ENCODE measurements at places on chromosomes 4 and X.

- no peak for DNase-seq
These were observed 215.6 kb downstream of the PALLD start for GRCh38 chr4:168712316-168712890.

GRCh38 chrX:132769609-132770008 is 188.8 kb downstream of the HS6ST2 start:
- no peak for DNase-seq

DNA sequence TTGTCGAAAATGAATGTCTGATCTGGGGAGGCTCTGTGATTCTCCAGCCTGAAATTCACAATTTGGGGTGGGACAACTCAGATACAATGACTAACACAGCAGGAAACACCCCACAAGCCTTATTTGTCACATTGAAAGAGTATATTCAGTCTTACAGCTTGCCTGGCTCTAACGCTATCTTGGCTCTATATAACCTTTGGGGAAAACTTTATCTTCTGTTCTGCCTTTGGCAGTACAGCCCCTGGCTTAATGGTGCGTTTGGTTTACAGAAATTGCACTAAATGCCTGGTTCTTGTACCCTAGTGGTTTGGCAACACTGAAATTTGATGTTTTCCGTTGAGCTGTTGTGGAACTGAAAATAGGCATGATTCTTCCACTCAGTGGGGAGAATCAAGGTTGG is 178.1 kb upstream of the VEGFC start:
- DNase-seq = no peak

- DNase-seq = no peak
These were observed 14.3 kb downstream of the CASK start for GRCh38 chrX:41909068-41909467.

DNA sequence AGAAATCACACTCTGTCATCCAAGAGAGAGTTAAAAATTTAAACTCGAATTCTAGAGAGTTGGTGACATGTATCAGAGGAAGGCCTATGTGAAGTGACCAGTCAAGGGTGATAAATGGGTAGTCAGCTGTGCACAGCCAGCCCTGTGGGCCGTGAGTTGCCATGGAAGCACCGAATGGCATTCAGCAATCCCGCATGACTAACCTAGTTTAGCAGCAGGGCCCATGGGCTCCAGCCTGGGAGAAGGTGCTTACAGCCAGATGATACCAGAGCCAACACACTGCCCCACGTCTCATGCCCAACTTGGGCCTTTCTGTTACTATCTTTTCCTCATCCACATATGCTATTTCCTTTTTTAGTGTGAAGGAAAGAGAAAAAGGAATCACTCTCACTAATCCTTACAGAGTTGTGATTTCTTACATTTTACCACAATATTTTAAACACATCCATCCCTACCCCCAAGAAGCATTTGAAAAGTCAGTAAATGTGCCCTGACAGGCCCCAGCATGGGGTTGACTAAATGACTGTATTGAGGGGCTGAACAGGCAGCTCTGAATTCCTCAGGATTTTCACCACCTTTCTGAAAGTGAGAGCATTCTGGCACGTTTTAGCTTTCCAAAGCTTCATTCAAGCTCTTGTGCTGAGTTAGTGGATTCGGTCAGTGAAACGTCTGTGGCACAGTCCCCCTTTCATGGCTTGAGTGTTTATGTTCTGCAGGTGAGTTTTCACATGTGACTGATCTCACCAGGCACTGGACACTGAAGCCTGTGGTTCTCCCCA is 104.2 kb downstream of the AFF1 start:
- no peak for DNase-seq

GRCh38 chr4:164783976-164784375 is 30.0 kb downstream of the SMIM31 start:
- DNase-seq = no peak

DNA sequence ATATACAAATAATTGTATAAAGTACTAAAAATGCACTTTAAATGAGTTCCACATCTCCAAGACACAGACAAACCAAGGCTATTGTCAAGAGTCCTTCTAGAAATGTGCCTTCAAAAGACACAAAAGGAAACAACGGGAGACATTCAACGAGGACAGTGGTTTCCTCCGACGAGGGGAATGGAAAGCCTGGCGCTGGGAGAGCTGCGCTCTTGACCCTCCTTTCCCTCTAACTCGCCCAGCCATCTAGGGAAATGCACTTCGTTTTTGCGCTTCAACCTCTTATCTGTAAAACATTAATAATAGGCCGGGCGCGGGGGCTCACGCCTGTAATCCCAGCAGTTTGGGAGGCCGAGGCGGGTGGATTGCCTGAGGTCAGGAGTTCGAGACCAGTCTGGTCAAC is 37.0 kb downstream of the ZFP42 start:
- DNase-seq = no peak

DNA sequence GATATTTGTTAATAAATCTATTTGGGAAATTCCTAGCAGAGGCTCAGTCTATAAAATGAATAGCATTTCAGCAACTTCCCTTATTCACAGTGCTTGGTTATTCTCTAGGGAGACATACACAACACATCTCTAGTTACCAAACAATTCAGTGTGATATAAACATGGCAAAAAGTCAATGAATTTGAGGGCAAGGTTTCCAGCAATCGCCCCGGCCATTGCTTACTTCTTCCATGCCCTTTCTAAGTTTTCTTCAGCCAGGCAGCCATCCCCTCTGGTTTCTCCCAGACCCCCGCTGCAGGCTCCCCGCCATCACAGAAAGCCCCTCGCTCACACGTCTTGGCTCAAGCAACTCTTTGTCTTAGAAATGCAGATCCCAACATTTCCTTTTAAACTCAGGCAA is 4.4 kb downstream of the TLR7 start:
- no peak for DNase-seq

- no peak for DNase-seq
These were observed 49.9 kb downstream of the ZNF157 start for GRCh38 chrX:47420265-47420664.

- no peak for DNase-seq
These were observed 83.5 kb downstream of the ZNF674 start for GRCh38 chrX:46461660-46462191.

DNA sequence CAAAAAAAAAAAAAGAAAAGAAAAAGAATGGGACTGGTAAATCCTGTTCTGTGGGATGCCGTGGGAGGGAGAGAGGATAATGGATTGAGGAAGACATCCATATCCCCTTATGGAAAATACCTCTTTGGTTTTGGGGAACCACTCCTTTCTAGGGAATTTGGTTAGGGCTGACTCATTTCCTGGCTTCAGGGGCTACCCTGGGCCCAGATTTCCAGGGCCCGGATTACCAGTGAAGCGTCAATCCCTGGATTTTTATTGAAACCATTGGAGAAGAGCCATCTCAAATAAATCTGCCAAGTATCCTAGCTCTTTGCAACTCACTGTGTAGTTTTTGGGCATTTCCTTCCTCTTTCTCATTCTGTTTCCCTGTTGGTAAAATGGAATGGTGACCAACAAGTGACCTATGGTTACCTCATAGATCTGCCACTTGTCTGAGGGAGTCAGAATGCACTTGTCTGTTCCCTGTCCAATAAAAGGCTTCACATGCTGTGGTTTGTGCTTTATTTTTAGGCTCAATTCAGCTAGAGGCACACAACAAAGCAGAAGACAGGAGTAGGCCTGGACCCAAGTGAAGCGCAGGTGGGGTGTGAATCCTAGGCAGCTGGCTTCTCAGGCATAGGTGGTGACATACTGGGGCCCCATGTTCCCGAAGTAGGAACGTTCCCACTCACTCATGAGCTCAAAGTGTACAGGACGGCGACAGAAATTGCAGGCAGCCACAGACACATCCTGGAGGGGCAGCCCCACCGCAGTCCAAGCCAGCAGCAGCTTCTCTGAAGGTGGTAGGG is 8.6 kb downstream of the APEX2 start:
- no peak for DNase-seq

DNA sequence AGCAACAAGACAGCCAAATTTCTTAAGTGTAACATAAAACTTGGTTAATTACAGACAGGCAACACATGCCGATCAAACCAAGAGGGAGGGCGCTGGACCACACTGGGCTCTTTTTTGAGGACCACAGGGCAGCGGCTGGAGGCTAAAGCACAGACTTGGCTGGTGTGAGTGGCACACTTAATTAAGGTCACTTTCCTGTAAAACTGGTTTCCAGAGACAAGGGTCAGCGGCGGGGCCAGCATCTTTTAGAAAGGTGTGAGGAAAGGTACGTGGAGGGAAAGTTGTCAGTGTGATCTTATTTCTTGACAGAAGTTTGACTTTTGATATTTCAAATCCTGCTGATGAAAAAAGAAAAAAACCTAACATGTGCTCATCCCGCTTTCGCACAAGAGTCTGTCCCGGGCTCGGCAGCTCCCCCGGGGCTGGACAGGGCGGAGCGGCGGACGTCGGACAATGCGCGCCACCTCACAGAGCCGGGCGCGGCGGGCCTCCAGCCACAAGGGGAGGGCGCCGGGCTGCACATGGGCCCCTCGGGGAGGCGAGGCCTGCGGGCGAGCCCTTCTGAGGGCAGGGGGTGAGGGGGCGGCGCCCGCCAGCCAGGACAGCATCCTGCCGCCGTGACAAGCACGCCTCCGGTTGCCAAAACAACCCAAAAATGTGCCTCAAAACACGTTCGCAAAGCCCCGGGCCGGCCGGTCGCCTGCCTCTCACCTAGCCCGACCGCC is 660 bp upstream of the HSPA4L start:
- no peak for DNase-seq

DNA sequence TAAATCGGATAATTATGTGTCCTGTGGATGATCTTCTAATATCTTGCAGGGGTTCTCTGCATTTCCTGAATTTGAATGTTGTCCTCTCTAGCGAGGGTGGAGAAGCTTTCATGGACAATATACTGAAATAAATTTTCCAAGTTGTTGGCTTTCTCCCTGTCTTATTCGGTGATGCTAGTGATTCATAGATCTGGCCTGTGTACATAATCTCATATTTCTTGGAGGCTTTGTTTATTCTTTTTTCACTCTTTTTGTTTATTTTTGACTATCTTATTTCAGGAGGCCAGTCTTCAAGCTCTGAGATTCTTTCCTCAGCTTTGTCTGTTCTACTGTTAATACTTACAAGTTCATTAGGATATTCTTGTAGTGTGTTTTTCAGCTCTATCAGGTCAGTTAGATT is 20.7 kb upstream of the CLGN start:
- no peak for DNase-seq

DNA sequence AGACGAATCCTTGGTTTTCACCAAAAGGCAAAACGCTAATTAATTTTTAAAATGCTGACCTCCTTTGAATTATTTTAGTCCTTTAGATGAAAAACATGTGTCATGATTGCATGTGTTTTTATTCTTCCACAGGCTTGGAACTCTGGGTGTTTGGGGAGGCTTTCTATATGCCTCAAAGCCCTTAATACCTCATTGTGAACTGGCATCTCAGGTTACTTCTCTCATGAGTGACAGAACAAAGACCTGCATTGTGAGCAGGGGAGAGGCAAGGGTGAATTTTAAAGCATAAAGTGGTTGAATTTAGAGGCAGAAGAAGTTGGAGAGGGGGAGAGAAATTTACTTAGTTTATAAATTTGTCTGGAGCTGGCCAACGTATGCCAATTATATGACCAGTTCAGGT is 119.5 kb downstream of the ARSF start:
- DNase-seq = no peak

DNA sequence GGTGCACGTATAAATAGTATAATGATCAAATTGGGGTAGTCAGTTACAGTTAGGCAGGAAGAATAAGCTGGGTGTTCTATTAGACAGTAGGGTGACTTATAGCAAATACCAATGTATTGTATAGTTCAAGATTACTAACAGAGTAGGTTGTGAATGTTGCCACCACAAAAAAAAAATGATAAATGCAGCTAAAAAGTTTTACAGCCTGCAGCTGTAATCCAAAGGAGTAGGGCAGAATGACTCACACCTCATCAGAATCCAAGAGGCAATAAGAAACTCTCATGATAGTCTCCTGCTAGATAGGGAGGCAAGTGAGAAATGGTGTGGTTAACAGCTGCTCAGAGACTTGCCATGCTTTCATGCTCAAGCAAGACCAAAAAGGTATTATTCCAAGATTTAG is 19.6 kb upstream of the TCEAL4 start:
- DNase-seq = no peak

GRCh38 chrX:114508756-114509155 is 75.1 kb upstream of the HTR2C start:
- DNase-seq = no peak

DNA sequence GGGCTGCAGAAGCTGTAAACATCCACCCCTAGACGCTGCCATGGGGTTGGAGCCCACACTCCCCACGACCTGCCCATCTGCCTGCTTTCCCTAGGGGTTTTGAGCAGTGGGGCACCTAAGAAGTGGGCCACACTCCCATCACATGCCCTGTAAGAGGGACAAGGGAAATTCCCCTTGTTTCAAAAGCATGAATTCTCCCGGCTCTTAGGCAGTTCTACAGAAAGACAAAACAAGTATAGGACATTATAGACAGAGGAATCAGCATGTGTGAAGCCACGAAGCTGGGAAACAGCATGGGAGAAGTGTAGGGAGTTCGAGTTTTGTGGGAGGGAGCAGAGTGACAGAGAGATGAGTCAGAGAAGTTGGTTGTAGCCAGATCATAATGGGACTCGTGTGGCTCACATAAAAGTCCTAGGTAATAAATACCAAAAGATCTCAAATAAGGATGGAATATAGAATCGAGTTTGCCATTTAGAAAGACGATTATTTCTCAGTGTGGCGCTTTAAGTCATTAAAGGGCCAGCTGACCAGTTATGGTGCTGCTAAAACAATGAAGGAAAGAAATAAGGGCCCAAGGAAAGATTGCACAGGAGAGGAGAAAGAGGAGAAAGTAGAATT is 23.9 kb downstream of the APOO start:
- no peak for DNase-seq

- no peak for DNase-seq
These were observed 36.9 kb upstream of the TENM3 start for GRCh38 chr4:182206266-182206665.

DNA sequence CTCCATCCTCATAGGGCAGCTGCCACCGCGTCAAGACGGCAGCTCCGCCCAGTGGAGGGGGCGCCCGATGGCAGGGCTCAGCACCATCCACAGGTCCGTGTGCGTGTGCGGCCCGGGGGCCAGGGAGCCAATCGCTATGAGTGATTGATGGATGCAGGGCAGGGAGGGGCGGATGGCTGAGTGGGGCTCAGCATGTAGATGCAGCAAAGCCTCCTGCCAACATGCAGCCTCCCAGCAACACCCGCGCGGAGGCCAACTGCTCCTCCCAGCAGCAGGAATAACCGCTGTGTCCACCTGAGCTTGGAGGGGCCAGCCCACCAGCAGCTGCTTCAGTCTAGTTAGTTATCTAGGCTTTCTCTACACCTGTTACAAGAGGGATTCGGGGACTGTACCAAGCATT is 77.4 kb downstream of the MTMR1 start:
- no peak for DNase-seq

GRCh38 chrX:24063488-24063887 is 8.7 kb downstream of the EIF2S3 start:
- DNase-seq = no peak

- DNase-seq = no peak
These were observed 34.9 kb upstream of the NFKB1 start for GRCh38 chr4:102466298-102466697.

DNA sequence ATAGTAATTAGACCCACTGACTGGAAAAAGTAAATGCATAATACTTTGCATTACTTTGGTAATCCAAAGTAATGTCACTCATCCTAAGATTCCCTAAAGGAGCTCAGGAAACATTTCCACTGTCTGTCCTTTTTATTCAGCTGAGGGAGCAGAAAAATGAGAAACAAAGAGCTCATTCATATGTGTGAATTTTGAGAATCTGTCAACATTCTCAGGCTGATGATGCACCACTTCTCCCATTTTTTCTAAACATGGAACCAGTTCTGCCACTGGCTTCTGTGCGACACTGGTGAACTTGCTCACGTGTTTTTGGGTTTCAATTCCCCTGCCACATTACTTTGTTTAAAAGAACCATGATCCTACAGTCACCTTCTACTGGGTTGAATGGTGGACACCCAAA is 28.4 kb upstream of the ADH7 start:
- no peak for DNase-seq

Data from stimulated activated CD8-positive, alpha-beta memory T cell treated with anti-CD3 and anti-CD28 coated beads, Interleukin-4, amount 100 ng/mL, for 4 hours (primary cell).